ENCODE measurements at places on chromosomes 3 and 15. TPM values are rescaled to one million over a fixed set of nuclear protein-coding genes. Genes with fewer than 3 reads are reported as not detected.
A peak's percentile ranks its signal among the peaks of the same experiment; 100 is the strongest.

CHRM5 gene
- polyA plus RNA-seq: 4.4 TPM

- no peak for DNase-seq
Observed at GRCh38 chr3:41357271-41357670, 158.0 kb downstream of the CTNNB1 start.

DNA sequence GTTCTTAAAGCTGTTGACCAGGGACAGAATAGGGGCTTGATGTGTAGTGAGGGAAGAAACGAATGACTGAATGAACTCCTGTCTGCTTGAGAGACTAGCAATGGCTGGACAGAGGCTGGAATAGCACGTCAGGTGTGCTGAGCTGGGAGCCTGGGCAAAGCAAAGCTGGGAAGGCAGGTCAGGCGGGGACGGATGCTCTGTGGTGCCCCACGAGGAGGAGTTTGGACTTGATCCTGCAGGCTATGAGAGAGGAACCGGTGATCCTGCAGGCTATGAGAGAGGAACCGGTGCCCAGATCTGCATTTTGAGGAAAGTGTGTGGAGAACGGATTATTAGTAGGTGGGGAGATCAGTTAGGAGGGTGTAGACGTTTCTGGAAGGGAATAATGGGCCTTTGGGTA, 31.3 kb upstream of the PSTPIP1 start:
- DNase-seq: no peak

DNA sequence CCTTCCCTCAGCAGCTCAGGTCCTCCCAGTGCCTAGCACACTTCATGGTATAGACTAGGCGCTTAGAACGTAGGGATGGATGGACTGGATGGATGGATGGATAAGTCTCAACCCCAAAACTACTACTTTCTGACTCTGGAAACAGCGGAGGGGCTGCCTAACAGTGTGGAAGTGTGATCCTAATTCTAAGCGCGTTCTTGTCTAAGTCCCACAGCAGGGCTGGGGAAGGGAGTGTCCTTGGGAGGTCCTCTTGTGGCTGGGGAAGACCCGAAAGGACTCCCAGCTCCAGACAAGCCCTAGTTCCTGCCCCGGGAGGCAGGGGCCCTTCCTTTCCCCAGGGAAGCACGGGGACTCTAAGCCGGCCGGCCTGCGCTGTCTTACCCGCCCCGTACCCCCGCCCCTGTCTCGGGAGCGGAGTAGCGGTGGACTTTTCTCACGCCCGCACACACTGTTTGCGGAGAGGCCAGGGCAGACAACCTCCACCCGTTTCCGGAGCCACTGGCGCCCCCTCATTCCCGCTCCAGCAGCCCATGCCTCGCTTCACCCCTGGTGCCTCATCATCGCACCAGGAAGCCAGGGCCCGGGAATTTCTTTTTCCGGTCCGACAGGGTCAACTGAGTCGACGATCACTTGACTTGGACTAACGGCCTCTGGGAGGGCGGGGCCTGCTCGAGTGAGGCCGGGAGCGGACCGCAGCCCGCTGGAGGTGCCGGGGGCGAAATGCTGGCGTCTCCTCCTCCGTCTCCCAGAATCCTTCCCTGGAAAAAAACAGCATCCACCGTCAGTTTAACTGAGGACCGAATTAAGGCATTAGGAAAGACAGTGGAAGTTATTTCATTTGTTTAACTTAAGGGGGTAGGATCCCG, 133.3 kb downstream of the TBC1D2B start:
- peak; percentile 88 for DNase-seq

DNA sequence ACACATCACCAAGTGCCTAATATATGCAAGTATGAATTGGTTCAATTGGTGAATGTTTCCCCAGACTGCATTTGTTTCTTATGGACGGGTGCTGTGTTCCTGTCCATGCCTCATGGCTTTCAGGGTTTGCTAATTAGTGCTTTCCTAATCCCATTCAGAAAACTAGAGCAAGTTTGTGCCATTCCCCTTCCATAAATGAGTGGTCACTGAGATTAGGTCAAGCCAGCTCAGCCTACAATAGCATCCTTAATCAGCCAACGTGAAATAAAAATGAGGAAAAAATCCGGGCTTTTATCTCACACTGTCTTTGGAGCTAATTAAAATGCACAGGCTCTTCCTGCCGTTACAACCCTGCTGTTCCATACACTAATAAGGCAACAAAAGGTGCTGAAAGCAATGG, 788.8 kb downstream of the ROBO1 start:
- peak; percentile 72 for DNase-seq

- no peak for DNase-seq
Observed at GRCh38 chr15:62567501-62567900, 402.4 kb upstream of the C2CD4B start.

- peak; percentile 77 for DNase-seq
Observed at GRCh38 chr15:53378096-53378800, 381.2 kb downstream of the WDR72 start.

- peak; percentile 89 for DNase-seq
Observed at GRCh38 chr3:34260271-34261000, 462.0 kb downstream of the PDCD6IP start.
